ENCODE measurements at places on chromosomes 3 and 15.

DNA sequence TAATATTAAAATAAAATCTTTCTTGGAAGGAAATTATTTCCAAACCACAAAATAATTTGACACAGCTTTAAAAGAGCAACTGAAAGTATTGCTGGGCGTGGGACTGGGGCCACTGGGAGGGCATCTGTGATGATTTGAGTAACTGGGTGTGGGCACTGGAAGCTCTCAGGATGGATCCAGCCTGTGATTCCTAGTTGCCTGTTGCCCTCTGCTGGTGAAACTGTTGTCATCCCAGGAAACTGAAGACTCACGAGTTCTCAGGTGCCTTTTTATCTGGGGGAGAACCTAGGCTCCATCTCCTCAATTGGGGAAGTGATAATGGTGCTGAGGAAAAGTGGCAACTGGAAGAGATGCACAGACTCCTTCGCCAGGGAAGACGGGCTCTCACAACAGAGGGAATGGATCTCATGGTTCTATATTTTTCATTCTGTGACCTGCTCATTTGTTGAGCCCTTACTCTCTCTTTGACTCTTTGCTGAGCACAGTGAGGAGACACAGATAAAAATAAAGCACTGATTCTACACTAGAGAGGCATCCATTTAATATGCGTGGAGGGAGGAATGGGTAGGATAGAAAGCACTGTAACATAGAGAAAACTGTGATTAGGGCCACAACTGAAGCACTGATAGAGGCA lies 61.6 kb downstream of the TPRG1 start:
- DNase-seq: peak; percentile 43

- DNase-seq: no peak
Observed at GRCh38 chr15:43190178-43190577, 5.0 kb downstream of the CCNDBP1 start.

DNA sequence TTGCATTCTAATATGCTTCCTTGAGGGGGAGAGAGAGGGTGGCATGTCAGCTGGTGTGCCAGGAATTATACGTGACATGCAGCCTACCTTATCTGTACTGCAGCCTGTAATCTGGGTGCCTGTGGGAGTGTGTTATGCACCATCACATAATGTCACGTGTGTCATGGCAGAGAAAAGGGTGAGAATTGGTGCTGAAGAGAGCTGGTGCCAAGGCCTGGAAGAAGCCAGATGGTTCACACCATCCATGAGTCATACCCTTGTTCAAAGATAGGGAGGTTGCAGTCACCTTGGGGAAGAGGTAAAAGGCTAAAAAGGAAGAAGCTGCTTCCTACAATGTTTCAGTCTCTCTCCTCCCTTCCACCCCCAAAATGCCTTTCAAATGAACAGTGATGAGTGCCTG lies 5.3 kb downstream of the BRPF1 start:
- no peak for DNase-seq

DNA sequence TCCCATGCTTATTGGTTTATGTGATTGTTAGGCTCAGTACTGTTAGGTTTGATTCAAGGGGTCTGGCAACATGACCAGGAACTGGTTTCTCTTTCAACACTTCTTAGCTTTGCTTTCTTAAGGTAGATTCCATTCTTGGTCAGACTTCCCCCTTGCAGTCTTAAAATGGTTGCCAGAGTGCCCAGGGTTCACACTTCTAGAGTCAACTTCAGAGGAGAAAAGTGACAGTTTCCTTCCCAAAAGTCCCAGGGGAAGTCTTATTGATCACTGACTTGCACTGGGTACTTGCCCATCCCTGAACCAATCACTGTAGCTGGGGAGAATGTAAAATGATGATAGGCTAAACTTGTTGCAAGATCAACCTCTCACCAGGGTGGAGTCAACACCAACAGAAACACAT lies 14.1 kb downstream of the MGLL start:
- no peak for DNase-seq

DNA sequence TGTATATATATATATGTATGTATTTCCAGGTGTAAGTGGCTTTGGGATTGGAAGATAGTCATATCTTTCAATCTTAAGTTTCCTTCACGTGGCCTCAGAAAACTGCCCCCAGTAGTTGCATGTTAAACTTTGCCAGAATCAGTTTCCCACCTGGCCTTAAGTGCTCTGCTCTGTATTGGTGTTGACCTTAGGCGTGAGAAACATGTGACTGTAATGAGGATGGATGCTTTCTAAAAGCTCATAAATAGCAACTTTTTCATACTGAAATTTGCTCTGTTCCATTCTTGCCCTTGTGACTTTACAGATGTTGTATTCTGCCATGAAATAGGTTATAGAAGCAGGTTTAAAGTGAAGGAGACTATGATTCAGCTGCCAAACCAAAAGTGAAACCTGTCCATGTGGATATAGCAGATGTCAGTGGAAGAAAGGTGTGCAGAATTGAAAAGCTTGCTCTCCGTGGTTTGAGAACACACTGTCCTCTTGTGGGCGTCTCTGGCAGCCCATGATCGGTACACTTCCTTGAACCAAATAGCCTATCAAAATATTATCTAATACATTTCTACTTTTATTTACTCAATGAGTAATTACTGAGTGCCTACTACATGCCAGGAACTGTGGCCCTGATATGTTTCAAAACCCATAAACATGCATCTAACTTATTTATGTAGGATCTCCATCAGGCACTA lies 15.8 kb downstream of the SCG5 start:
- DNase-seq: no peak

- peak; percentile 16 for DNase-seq
Observed at GRCh38 chr15:25727867-25728600, 135.1 kb downstream of the ATP10A start.

DNA sequence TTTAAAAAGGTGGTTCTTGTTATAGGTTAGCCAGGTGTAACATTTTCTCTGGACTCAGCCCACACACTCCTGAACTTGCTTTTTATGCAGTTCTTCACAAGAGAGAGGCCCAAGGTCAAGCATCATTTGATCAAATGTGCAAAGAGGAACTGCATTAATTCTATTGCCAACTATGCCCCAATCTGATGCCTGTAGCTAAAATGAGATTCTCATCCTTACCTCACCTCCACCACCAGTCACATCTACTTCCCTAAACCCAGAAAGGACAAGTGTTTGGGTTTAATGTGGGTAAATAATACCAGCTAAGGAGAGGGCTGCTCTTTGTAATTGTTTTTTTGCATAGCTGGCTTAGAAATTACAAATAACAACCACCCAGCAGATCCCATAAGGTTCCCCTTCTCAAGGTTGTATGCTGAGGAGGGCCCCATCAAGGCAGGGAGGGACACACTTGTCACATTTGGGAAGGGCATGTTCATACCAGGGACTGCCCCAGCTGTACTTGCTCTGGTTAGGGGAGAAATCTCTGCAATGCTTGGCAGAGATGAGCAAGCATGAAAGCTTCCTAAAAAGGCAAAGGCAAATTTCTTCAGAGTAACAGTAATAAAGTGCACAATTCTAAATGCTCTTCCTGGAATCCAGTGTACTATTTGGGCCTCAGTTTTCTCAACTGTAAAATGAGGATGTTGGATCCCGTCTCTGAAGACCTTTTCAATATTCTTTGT lies 76.2 kb downstream of the TGFBR2 start:
- DNase-seq: no peak

DNA sequence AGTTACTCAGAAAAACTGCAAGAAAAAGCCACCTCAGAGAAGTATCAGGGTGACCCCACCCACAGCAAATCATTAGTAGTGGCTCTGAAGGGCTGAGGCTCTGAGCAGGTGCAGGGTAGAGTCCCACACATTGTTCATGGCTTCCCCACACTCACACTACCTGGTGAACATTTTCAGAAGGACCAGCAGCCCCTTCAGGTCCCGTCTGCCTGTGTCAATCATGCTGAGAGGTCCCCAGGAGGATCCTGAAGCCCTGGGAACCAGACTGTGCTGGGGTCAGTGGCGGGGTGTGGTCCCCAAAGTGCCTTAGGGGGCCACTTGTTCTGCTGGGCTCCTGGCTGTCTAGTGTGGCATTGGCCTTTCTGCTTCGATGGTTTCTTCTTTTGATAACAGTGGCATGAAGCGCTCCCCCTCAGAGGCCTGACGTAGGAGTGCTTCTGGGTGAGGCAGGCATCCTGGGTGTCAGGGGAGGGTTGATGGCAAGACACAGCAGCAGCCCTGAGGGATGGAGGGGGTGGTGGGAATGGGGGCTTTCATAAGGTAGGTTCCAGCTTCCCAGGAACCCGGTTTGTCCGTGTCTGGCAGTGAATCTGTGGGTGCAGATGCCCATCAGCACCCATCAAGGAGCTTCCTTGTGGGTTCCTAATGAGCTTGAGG lies 19.0 kb upstream of the FANCD2 start:
- DNase-seq: peak; percentile 25

- DNase-seq: no peak
Observed at GRCh38 chr15:60713119-60714084, 234.5 kb upstream of the ICE2 start.

DNA sequence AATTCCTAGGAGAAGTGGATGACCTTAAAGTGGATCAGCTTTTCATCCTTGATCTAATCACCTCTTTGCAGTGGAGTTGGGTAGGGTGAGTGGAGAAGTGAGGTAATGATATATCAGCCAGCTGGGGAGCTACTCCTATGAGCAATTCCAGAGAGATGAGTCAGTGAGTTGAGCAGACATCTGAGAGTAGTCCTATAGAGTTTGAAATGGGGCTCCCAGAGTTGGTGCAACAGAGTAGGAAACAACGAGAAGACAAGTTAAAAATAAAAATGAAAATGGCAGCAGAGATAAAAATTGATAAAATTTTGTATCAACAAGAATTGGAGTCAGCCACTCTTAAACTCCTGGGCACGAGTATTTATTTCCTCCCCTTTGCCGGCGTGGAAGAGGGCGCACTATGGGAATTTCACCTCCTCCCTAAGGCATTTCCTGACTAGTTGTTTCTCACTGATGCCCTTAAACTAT lies 150.8 kb upstream of the DPH6 start:
- no peak for DNase-seq

DNA sequence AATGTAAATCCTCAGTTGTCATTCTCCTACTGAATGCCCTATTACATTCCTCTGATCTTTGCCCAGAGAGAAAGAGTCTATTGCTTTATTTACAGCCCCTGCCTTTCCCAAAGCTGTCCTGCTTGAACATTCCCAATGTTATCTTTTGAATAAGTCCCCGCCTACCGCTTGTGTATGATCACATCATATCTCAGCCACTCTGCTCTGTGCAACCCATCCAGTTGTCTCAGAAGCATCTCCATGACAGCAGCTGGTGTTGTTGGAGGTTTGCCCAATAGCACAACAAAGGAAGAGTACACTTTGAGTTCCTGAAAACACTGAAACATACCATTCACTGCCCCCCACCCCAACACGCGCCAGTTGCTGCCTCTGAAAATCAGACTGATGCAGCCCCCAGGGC lies 22.0 kb upstream of the FAM3D start:
- DNase-seq: no peak

DNA sequence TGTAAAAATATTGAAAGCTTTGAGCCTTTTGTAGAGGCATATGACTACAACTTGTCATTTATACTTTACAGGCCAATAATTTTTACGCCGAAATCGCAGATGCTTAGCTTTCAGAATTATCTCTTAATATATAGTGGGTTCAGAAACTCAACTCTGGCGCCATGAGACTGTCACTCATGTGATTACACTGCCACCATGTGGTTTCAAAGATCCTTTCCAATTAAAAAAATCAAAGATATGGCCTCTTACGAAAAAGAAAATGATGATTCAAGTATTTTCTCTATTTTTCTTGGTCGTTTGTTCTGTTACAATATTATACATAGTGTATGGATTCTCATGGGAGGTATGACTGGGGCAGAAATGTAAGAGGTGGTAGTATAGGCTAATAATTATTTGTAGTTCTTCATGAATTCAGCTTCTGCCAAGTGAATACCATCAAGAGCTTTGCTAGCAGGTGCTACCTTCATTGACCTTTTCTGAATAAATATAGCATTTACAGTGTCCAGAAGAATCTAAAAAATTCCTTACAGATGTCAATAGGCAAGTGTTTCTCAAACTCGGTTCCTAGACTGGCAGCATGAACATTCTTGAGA lies 751.7 kb upstream of the GOLIM4 start:
- no peak for DNase-seq

DNA sequence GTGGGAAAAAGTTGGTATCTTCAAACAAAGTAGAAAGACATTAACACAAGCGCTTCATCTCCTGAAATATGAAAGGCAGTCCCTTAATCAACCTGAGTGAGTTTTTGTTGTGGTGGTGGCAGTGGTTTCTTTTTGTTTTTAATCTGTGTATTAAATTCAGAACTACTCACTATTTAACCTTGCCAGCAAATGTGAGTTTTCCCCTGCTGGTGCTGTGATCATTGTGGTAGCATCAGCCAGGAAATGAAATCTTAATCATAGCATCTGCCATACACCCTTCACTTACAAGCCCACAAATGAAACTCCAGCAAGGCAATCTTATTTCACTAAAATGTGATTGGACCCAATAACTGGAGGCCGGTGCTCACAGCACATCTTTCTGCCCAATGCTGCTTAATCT lies 229.7 kb downstream of the SHOX2 start:
- no peak for DNase-seq

Measured in stimulated activated CD8-positive, alpha-beta memory T cell treated with anti-CD3 and anti-CD28 coated beads, Interleukin-4, amount 100 ng/mL, for 48 hours (primary cell).